RWPE2 (cell line): ENCODE measurements at places on chromosomes 12 and 14.

GRCh38 chr12:47942614-47943225, 20.7 kb upstream of the TMEM106C start:
- DNase-seq = no peak

- DNase-seq = no peak
These were observed 107.6 kb upstream of the SFSWAP start for GRCh38 chr12:131603106-131603938.

- DNase-seq = peak; percentile 90
These were observed at the start of gene SLC6A15 for GRCh38 chr12:84912198-84913128. Gene SLC6A15 (minus strand): TSS chr12:84912799. CDS start chr12:84892120, 20,679 bp downstream.

GRCh38 chr14:76755610-76756370, 5.5 kb upstream of the VASH1 start:
- no peak for DNase-seq

DNA sequence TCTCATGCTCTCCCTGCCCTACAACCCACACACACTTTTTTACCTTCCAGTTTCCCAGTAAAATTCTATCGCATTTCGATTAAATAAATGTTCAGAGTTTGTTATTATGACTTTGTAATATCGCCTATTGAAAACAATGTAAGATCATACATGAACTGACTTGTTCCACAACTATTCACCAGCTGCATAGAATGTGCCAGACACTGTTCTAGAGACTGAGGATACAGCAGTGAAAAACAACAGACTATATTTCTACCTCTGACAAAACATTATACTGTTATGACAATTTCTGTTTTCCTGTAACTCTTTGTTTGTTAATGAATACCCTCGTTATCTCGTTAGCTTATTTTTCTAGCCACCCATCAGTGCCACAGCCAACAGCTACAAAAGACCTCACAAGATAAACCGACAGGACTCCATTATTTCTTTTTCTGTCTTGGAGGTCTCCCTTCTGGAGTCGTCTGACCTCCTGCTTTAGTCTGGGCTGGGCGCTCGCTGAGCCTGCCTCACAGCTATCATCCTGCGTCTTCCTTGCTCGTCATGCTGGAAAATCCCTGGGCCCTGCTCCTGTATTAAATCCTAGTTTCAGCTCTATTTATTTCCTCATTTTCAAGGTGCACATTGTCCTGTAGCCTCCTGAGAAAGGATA, 498.9 kb downstream of the DIO2 start:
- no peak for DNase-seq

- no peak for DNase-seq
These were observed 8.1 kb upstream of the PPP1R1A start for GRCh38 chr12:54596526-54596946.

GRCh38 chr12:81359736-81360135, 281.9 kb downstream of the ACSS3 start:
- DNase-seq = no peak
